ENCODE measurements at places on chromosomes 5 and 9.

- DNase-seq = no peak
These were observed 1.1 kb upstream of the ANP32B start for GRCh38 chr9:97981846-97982682.

DNA sequence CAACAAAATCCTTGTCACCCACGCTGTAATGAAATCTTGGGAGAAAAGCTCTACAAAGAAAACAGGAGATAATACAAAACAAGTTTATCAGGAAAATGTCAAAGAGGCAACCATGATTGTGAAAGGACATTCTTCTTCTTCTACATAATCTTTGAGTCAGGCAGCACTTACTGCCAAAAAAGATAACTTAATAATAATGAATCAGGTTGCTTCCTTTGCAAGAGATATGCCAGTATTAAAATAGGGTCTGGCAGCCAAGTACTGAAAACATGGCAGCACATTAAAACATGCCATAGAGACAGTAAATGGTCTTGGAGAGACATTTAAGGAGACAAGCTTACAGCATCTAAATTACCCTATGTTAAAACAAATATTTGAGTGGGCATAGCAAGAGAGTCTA is 1573.4 kb downstream of the EFNA5 start:
- no peak for DNase-seq

DNA sequence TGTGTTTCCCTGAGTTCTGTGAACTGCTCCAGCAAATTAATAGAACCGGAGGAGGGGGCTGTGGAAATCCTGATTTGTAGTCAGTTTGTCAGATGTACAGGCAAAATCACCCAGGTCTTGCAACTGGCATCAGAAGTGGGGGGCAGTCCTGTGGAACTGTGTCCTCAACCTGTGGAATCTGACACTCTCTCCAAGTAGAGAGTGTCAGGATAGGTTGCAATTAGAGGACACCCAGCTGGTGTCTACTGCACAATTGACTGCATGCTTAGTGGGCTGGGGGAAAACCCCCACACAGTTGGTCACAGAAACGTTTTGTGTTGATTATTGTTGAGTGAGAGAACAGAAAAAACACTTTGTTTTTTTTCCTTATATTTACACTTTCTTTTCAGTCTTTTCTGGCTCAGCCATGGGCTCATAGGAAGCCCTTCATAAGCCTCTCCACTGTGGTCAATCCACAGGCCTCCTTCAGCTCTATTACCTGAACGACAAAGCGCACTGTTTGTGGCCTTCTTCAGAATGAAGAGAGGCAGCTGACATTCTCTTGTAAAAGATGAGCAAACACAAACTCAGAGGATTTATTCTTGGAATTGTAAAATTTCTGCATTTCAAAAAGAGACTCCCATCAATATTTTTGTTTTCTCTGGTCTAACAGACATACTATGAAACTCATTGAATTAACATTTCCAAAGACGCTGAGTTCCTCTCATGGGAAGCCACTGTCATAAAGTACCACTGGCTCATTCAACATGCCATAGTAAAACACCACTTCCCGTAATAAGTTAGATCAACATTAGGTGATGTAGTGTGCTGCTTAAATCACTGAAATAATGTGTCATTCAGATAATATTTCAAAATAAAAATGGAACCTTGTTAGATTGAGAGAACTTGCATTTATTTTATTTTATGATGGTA is 348.9 kb upstream of the RFX3 start:
- no peak for DNase-seq

DNA sequence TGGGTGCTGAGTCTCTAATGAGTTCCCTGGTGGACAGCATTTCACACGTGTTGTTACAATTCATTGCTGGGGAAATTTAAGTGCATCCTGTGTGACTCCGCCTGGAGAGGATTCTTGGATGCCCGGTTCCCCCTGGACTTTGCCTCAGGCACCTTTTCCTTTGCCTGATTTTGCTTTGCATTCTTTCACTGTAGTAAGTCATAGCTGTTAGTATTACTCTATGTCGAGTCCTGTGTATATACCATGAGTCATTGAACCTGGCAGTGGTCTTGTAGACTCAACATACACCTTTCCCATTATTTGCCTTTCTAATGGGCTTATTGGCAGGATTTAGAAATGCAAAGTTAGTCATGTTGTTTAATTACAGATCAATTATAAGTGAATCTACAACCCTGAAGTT is 81.9 kb upstream of the DHFR start:
- DNase-seq = no peak

DNA sequence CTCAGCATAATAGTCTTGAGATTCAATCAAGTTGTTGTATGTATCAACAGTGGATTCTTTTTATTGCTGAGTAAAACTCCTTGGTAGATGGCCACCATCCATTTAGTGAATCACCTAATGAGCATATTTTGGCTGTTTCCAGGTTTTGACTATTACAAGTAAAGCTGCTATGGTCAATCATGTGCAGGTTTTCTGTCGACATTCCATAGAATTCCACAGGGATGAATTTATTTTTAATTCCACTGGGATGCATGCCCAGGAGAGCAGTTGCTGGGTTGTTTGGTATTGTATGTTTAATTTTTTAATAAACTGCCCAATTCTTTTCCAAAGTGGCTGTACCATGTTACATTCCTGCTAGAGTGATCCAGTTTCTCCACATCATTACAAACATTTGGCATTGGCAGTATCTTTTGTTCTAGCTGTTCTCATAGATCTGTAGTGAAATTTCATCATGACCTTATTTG is 10.5 kb upstream of the S1PR3 start:
- no peak for DNase-seq

DNA sequence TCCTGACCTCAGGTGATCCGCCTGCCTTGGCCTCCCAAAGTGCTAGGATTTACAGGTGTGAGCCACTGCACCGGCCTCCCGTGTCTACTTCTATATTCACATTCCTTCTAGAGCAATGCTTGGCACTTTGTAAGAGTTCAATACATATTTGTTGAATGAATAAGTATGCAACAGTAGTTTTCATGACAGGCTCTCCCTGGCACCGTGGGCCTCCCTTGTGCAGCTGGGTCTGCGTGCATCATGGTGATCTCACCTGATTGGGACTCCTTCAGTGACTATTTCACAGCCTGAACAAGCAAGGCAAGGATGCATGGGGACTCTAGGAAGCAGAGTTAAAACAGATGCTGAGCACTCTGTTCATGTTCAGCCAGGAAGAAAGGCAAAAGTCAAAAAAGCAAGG is 6.8 kb upstream of the ZBTB34 start:
- DNase-seq = no peak

DNA sequence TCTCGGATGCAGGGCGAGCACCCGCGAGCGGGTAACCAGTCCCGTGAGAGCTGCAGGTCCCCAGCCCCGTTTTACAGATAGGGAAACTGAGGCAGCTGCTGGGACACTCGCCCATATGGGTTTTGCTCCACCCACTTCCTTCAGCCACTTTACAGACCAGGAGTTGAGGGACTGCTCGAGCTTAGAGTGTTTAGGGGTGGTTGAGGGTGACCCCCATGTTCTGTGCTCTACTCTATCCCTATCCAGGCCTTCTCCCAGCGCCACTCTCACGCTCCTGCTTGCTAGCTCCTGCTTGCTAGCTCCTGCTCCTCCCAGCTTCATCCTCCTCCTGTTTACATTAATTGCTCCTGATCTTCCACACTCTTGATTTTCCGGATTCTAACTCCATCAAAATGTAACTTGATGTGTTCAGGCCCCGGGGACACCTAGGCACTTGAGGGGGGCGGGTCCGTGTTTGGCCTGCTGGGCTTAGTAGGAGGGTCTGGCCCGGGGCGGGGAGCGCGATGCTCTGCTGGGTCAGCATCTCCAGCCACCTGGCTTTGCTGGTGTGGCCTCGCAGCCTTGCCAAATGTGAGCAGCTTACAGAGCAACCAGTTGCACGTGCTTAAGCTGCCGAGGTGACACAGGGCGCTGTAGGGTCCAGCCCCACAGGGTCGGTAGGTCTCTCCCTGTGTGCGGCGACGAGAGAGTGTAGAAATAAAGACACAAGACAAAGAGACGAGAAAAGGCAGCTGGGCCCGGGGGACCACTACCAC is 1.5 kb upstream of the PTGES2 start:
- DNase-seq = no peak

Measured in effector memory CD8-positive, alpha-beta T cell (primary cell).